ENCODE measurements at places on chromosomes 13 and 19. TPM values are rescaled to one million over a fixed set of nuclear protein-coding genes. Genes with fewer than 3 reads are reported as not detected.
A peak's percentile ranks its signal among the peaks of the same experiment; 100 is the strongest.

Gene MEF2B
- 1.6 TPM for total RNA-seq

DNA sequence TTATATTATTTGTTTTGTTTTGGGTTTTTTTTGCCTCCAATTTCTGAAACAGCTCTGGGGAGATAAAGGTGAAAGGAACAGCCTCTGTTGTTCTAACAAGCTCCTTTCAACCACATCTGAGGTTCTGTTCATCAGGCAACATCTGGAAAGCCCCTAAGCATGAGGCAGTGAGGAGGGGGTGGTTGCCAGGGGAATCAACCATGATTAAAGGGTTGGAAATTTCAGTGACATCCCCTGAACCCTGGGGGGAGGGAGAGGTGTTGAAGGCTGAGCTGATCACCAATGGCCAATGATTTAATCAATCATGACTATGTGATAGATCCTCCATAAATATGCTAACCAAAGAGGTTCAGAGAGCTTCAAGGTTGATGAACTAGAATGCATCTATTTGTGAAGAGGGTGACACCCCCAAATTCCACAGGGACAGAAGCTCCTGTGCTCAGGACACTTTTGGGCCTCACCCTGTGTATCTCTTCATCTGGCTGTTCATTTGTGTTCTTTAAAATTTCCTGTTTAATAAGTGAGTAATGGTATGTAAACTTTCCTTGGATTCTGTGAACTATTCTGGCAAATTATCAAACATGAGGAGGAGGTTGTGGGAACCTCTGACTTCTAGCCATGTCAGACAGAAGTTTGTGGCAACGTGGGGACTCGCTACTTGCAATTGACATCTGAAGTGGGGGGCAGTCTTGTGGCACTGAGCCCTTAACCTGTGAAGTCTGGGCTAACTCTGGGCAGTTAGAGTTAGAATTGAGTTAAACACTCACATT is 221.3 kb downstream of the NHLRC3 start:
- no peak overlapping the region for H3K27ac ChIP-seq
- no peak for DNase-seq
- no peaks in the 10 kb centered on the region for H3K36me3 ChIP-seq

DNA sequence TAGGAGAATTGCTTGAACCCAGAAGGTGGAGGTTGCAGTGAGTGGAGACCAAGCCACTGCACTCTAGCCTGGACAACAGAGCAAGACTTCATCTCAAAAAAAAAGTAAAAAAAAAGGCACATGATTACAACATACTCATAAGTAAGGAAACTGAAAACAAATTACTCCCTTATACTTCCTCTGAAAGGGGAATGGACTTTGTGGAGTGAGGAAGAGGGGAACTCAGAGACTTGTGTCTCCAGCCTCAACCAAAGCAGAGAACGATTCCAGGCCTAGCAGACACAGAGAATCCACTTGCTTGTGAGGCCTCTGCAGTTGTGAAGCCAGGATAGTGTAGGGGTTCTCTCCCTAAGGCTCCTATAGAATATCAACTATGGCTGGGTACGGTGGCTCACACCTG is 4.3 kb upstream of the LATS2 start:
- no peak overlapping the region for H3K27ac ChIP-seq
- H3K27me3 ChIP-seq = no peaks in the 10 kb centered on the region
- no peaks in the 10 kb centered on the region for H3K4me1 ChIP-seq
- no peaks in the 10 kb centered on the region for H3K36me3 ChIP-seq
- DNase-seq = no peak
- no peak overlapping the region for H3K4me3 ChIP-seq

GRCh38 chr13:35722458-35723052 is 246.1 kb upstream of the MAB21L1 start:
- H3K27ac ChIP-seq = no peak overlapping the region
- no peaks in the 10 kb centered on the region for H3K36me3 ChIP-seq
- H3K4me1 ChIP-seq = no peaks in the 10 kb centered on the region
- no peaks in the 10 kb centered on the region for H3K27me3 ChIP-seq
- no peak overlapping the region for H3K4me3 ChIP-seq
- DNase-seq = no peak

GRCh38 chr13:110914331-110915056 is 375 bp downstream of the ANKRD10 start:
- no peaks in the 10 kb centered on the region for H3K27me3 ChIP-seq
- H3K4me3 ChIP-seq = peak overlapping the region; percentile 59
- peaks cover 3% of the 10 kb centered on the region for H3K4me1 ChIP-seq
- H3K36me3 ChIP-seq = no peaks in the 10 kb centered on the region

- no peaks in the 10 kb centered on the region for H3K36me3 ChIP-seq
- no peaks in the 10 kb centered on the region for H3K27me3 ChIP-seq
- H3K4me1 ChIP-seq = no peaks in the 10 kb centered on the region
- H3K4me3 ChIP-seq = peak overlapping the region; percentile 34
Measured at GRCh38 chr19:41352609-41353465, 885 bp downstream of the TGFB1 start.

DNA sequence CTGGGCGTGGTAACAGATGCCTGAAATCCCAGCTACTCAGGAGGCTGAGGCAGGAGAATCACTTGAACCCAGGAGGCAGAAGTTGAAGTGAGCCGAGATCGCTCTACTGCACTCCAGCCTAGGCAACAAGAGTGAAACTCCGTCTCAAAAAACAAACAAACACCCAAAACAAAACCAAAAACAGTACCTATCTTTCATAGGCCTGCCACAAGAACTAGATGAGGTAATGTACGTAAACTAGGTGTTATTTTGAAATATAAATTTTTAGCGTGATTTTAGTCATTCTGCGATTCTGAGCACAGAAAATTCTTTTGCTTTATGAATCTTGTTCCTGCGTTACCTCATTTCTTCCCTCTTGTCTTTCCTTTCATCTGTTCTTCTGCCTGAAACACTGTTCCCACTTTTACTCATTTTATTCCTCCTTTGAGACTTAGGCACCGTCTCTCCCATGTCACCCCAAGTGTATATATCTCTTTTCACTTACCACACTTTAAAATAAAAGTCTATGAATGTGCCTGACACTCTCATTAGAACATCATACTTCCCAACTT is 238.2 kb upstream of the HTR2A start:
- no peaks in the 10 kb centered on the region for H3K36me3 ChIP-seq
- H3K4me1 ChIP-seq = no peaks in the 10 kb centered on the region
- H3K27ac ChIP-seq = no peak overlapping the region
- DNase-seq = no peak

- H3K36me3 ChIP-seq = no peaks in the 10 kb centered on the region
- no peak for DNase-seq
- H3K27me3 ChIP-seq = no peaks in the 10 kb centered on the region
- H3K27ac ChIP-seq = peak overlapping the region; percentile 91
- H3K4me3 ChIP-seq = no peak overlapping the region
Measured at GRCh38 chr19:6087074-6087571, 23.2 kb downstream of the RFX2 start.
